ENCODE measurements at places on chromosomes 3 and 15.

GRCh38 chr15:51617886-51618285 is 4.7 kb downstream of the DMXL2 start:
- DNase-seq: no peak

- DNase-seq: no peak
Measured at GRCh38 chr15:77753281-77753873, 120.7 kb upstream of the LINGO1 start.

DNA sequence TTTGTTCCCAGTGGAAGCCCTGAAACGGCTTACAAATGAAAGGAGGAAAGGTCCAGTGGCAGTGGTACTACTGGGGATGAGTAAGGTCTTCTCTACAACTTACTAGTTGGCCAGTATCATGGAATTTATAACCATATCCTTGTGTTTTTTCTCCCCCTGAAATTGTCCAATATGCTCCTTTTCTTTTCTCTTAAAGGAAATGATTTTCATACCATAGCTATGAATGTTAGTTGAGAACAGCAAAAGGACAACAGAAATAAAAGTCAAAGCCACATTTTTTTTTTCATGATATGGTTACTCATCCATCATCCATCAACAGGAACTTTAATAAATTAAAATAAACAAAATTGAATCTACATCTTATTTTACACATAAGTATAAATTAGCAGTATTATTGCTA is 450.4 kb downstream of the MFSD1 start:
- no peak for DNase-seq

GRCh38 chr3:14847613-14848541 is 29.1 kb downstream of the FGD5 start:
- DNase-seq: no peak

- no peak for DNase-seq
Measured at GRCh38 chr15:89155122-89155521, 66.3 kb downstream of the RLBP1 start.

GRCh38 chr15:28945626-28946230 is 60.0 kb downstream of the APBA2 start:
- DNase-seq: no peak

- no peak for DNase-seq
Measured at GRCh38 chr3:106067711-106068110, 198.9 kb upstream of the CBLB start.

DNA sequence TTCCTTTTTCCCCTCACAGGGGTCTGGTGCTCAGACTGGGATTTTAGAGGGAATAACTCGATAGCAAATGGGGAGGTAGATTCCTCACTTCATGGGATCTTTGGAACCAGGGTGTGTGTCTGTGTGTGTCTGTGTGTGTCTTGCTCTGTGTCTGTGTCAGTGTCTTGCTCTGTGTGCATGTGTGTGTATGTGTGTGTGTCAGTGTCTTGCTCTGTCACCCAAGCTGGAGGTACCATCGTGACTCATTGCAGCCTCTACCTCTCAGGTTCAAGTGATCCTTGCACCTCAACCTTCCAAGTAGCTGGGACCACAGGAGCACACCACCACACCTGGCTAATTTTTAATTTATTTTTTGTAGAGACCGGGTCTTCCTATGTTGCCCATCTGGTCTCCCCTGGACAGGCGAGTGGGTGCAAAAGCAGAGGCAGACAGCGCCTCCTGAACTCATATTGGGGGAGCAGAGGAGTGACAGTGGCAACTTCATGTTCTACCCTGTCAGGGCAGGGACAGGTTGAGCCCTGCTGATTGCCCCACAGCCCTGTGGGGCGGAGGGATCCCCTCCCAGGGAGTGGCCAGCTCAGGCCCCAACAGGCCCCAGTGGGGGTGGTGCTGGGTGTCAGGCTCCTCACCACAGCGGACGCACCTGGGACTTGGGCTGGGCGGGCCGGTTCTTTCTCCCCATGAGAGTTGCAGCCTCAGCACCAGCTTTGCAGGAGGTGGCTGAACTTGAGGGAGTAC is 10.4 kb upstream of the SEMA4B start:
- no peak for DNase-seq

- no peak for DNase-seq
Measured at GRCh38 chr3:15539066-15539465, 17.6 kb upstream of the COLQ start.

GRCh38 chr3:188955919-188956318 is 215.9 kb upstream of the TPRG1 start:
- no peak for DNase-seq

DNA sequence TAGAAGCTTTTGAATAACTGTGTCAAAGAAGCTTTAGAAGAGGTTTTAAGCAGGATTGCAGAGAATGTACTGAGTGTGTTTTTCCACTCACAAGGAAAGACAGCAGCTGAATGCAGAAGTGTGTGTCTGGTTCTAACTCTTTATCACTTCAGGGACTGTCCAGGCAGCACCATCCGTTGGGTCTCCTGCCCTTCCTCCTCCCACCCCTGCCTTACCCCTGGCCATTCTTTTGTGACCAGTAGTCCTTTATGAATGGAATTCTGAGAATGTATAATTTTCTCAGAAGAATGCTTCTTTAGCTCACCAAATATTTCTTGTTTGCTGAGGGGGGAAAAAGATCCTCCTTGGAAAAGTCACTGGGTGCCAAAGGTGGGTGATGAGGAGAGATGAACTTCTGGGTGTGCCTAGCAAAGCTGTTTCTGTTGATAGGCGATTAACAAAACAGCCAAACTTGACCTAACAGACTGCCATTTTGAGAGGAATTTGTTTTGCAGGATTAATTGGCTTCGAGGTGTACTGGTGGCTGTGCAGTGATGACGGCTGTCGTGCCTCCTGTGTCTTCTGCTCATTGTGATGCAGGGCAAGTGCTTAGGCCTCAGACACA is 70.9 kb downstream of the IGF1R start:
- DNase-seq: no peak

DNA sequence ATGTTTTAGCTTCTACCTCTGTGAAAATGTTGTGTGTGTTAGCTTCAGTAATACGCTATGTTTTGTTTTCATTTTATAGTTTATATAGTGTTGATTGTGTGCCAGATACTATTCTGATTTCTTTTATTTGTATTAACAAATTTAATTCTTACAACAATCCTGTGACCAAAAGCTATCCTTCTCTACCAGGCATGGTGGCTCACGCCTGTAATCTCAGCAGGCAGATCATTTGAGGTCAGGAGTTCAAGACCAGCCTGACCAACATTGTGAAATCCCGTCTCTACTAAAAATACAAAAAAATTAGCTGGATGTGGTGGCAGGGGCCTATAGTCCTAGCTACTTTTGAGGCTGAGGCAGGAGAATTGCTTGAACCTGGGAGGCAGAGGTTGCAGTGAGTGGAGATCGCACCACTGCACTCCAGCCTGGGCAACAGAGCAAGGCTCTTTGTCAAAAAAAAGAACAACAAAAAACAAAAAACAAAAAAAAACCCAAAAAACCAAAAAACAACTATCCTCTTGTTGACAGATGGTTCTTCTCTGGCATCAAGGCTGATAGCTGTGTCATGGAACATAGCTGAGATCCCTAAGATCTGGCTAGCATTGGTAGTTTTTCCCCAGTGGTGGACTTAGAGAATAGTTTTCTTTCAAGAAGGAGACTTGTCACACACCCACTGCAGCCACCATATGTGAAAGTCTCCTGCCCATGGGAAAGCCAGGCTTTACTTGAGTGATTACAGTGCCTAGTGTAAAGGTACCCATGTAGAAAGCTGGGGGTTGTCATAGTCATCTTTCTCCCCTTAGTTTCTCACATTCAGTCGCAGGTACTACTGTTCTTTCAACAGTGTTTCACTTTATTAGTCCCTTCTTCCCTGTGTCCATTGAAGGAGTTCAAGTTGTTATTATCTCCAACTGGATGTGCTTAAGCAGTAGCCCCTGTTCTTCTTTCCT is 116.5 kb downstream of the UBE2E2 start:
- no peak for DNase-seq

DNA sequence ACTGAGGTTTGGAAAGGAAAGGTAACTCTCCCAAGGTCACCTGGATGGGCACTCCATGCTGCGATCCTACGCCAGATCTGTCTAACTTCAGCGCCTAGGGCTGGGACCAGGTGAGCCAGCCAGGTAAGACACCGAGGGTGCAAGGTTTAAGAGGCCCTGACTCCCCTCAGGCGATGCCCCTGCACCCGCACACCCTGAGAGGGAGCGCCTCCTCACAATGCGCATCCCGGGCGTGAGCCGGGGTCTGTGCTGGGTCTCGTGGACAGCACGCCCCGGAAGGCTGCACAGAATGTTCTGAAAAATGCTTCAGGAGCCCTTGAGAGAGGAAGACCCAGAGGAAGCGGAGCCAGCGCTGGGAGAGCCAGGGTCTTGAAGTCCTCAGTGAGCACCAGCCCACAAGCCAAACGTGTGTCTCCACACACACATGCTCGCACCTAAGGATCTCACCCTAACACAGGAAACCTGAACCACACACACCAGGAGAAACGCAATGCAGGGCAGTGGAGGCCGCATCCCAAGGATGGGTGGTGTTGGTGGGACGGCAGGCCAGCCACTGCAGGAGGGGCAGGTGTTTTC is 142.0 kb downstream of the ADAMTS17 start:
- no peak for DNase-seq

DNA sequence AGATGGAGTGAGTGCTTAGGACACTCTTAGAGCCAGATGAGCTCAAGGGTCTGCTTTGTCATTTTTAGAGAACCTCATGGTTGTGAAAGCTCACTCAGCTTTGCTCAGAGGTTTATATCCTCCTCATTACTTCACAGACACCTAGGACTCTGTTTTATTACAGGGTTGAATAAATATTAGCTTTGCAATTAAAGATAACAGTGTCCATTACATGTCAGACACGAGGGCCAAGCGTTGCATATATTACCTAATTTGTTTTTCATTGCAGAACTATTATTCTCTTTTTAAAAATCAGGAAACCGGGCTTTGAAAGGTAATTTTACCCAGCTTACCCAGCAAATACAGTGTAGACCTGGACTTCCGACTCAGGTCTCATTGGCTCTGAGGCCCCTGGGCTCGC is 16.1 kb downstream of the MAP6D1 start:
- DNase-seq: no peak

DNA sequence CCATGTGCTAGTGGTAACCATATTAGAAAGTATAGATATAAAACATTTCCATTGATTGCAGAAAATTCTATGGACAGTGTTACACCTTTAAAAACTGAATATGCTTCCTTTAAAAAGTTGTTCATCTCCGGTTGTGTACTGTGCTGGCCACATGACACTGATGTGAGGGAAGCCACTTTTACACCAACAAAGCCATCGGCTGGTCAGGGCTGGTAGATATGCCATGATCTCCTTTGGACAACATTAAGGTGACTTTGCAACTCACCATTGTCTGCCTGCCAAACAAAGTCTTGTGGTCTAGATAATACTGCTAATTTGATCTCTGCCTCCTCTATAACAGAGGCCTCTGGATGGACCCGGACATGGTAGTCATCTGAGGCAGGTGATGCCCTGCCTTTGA is 156.0 kb upstream of the RARB start:
- no peak for DNase-seq

- no peak for DNase-seq
Measured at GRCh38 chr3:60752809-60753208, 498.4 kb downstream of the FHIT start.

- DNase-seq: no peak
Measured at GRCh38 chr3:177781686-177782161, 584.4 kb upstream of the TBL1XR1 start.

GRCh38 chr15:56812221-56812620 is 78.9 kb upstream of the ZNF280D start:
- DNase-seq: no peak

DNA sequence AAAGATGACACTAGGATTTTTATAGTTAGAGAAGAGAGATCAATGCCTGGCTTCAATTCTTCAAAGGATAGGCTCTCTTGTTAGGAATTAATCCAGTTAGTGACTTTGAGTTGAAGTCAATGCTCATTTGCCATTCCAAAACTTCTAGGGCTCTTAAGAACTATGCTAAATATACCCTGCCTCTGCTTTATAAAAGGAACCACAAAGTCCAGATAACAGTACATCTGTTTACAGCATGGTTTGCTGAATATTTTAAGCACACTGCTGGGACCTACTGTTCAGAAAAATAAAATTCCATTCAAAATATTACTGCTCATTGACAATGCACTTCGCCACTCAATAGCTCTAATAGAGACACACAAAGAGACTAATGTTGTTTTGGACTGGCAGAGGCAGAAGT is 786.6 kb upstream of the DPPA4 start:
- no peak for DNase-seq

DNA sequence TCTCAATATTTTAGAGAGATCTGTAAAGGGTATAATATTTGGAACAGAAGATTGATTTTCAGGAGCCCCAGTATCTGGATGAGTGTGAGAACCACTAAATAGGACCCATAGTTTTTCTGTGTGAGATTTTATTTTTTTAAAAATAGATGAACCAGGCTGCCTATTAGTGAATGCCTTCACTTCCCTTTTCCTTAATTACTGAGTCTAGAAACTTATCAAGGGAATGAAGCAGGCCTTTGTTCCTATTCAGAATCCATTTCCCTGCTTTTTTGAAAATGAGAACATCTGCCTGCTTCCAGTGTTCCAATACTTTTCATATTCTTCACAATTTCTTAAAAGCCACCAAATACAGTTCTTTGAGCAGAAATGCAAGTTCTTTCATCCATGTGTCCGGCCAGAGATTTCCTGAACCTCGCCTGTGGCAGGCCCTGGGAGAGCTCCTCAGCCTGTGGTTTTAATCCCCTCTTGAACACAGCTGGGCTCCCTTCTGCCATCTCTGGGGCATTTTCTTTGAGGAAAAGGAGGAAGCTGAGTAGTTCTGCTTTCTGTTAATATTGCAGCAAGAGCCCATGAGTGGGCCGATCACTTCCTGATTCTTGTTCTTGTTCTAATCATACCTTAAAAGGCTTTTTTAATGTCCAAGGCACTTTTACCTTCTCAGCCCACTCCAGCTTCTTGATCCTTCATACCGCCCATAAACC is 4.7 kb downstream of the EHD4 start:
- no peak for DNase-seq

- DNase-seq: peak; percentile 12
Measured at GRCh38 chr3:71584394-71585011, 975 bp upstream of the FOXP1 start.

DNA sequence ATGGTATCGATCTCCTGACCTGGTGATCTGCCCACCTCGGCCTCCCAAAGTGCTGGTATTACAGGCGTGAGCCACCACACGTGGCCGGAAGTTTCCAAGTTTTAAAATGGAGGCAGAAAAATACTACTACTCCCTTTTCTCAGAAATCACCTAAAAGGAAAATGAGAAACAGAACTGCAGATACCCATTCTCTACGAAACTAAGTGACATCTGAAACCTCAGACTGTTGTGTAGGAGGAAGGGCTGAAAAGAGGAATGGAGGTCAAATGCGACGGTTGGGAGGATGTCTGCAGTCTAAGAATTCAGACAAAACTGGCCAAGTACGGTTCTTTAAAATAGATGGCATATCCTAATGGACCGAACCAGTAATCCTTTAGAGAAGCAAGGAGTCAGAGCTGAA is 24.1 kb downstream of the WDR48 start:
- no peak for DNase-seq

Measured in central memory CD8-positive, alpha-beta T cell (primary cell).